ENCODE measurements at places on chromosomes 2 and 18. TPM values are rescaled to one million over a fixed set of nuclear protein-coding genes. Genes with fewer than 3 reads are reported as not detected.

Gene IL1R2
- 3.0 TPM for total RNA-seq

Gene NR4A2
- 4.1 TPM for total RNA-seq

Gene CHRNA1
- not detected for total RNA-seq

Gene HYCC2
- 13.7 TPM for total RNA-seq

Gene SULT1C4
- total RNA-seq = 23.6 TPM

Gene SCG2
- total RNA-seq = 0.61 TPM

Gene ZNF892
- total RNA-seq = 2.8 TPM

Gene TUBA3E
- 2.8 TPM for total RNA-seq

Gene DIPK1C
- 0.83 TPM for total RNA-seq

Gene IL1RL1
- 2.4 TPM for total RNA-seq

Gene IL1B
- total RNA-seq = 0.14 TPM

DNA sequence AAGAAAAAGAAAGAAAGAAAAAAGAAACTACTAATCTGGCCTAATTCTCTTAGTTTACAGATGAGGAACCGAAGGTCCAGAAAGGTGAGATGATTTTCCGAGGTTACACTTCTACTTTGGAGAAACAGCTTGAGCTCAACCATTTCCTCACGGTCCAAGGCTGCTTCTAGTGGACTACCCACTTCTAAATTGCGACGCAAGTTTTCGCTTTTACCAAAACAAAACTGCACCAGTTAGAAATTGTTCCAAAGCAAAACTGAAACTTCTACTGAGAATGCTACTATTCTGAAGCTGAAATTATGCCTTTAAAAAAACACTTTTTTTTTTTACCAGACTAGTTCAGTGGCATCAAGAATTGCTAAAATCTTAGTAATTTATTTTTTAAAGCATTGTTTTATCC, 101.6 kb downstream of the INO80D start:
- DNase-seq = no peak

DNA sequence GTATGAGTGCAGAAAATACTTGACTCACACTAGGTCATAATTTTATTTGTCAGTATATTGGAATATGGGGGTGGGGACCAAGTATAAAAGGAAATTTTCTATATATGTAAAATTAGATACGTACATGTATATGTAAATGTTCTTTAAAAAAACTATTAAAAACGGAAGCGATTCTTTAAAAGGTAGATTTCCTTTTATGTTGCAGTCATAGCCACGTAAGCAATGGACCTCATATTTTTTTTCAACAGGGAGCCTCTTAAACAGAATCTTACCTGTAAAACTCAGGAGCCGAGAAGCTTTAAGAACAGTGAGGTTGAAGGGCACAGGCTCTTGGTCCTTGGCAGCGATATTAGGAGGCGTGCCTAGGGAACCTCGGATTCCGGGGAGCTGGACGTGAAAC, 3.3 kb downstream of the RHBDD1 start:
- no peak for DNase-seq

- no peak for DNase-seq
Observed at GRCh38 chr2:98910349-98911125, 25.5 kb downstream of the CRACDL start.

GRCh38 chr2:225400060-225400511, 576 bp downstream of the NYAP2 start:
- no peak for DNase-seq

- DNase-seq = no peak
Observed at GRCh38 chr2:137924019-137924418, 40.3 kb upstream of the HNMT start.

GRCh38 chr2:11013196-11013595, 101.5 kb downstream of the KCNF1 start:
- no peak for DNase-seq

DNA sequence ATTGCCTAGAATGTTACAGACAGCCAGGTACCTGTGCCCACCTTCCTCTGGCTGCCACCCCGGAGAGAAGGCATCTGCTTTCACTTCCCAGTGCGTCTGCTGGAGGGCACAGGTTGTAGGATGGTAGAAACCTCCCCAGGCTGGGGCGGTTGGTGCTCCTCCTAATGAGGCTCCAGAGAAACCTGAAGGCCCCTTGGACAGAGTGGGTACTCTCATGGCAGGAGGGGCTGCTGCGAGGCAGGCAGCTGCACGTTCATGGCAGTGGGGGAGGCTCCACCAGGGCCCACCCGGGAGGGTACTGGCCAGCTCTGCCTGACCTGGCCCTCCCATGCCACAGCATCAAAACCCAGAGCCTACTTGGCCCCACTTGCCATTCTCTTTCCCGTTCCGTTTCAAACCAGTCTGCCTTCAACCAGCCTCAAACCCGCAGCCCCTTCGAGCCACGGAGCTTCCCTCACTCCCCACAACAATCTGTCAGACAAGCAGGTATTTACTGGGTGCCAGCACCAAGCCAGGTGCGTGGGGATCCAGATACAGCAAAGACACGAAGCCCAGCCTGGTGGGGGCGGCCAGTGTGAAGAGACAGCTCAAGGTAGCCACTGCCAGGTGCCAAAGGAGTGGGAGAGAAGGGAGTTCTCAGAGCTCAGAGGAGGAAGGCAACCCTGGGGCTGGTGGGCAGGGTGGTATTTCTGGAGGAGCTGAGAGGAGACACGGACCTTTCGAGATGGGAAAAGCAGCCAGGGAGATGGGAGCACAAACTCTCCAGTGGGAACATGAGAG, 229.6 kb downstream of the LOXHD1 start:
- no peak for DNase-seq

DNA sequence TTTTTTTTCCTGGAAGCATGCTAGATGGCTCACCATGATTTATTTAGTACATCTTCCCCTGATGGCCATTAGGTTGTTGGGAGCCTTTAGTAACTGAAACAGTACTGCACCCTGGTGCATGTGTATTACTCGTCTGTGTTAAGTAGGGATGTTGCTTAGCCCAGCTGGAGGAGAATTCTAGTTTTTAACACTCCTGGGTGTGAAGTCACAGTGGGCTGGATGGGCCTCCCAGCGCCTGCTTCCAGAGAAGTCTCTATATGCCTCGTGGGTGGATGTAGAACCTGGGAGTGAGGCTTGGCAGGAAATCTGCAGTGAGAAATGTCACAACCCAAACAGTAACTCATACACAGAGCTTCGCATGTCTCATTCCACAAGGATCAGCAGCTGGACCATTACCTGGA, 28.9 kb upstream of the NT5DC4 start:
- DNase-seq = no peak

DNA sequence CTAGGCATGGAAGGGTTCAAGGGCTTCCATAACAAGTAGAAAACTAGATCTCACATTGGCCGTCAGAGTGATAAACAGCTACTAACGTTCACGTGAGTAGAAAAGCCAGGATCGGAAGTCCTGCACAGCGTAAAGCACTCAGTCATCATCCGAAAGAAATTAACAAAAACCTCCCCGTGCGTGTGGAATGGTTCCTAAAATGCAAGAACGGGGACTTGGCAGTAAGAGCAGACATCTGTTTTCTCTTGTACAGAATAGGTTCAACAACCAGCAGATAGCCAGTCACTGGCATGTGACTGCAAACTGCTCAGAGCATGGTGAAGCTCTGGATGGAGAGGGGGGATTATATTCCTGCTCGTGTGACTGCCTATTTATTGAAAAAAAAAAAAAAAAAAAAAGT, 106.9 kb upstream of the ITGB6 start:
- no peak for DNase-seq

- DNase-seq = peak; percentile 76
Observed at GRCh38 chr2:227472265-227473121, 537 bp downstream of the AGFG1 start.

DNA sequence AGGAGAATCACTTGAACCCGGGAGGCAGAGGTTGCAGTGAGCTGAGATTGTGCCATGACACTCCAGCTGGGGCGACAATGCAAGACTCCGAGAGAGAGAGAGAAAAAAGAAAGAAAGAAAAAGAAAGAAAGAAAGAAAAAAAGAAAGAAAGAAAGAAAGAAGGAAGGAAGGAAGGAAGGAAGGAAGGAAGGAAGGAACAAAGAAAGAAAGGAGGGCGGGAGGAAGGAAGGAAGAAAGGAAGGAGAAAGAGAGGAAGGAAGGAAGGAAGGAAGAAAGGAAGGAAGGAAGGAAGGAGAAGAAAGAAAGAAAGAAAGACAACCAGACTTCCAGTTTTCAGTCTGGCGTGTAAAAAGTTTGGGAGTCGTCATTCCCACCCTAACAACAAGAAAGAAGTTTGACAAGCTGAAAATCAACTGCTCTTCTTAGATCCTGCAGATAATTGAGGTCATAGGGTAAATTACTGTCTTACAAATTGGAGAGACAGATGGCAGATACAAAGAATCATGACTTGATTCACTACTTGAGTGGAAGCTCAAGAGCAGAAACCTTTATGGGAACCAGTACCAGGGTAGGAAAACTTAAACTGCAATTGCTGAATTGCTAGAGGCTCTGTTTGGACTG, 15.1 kb upstream of the CYP27C1 start:
- no peak for DNase-seq

- no peak for DNase-seq
Observed at GRCh38 chr2:111199840-111200239, 79.1 kb downstream of the BCL2L11 start.

- DNase-seq = no peak
Observed at GRCh38 chr2:187581125-187581896, 27.1 kb upstream of the TFPI start.

DNA sequence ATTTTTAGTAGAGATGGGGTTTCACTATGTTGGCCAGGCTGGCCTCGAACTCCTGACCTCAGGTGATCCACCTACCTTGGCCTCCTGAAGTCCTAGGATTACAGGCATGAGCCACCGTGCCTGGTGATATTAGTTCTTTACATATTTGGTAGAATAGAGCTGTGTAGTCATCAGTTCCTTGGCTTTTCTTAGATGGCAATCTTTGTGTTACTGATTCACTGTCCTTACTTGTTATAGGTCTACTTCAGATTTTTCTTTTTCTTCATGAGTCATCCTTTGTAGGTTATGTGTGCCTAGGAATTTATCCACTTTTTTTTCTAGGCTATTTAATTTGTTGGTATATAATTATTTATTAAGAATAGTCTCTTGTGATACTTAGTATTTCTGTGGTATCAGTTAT, 30.3 kb upstream of the ZSWIM2 start:
- DNase-seq = no peak

- DNase-seq = no peak
Observed at GRCh38 chr2:1488851-1489250, 75.6 kb downstream of the TPO start.

DNA sequence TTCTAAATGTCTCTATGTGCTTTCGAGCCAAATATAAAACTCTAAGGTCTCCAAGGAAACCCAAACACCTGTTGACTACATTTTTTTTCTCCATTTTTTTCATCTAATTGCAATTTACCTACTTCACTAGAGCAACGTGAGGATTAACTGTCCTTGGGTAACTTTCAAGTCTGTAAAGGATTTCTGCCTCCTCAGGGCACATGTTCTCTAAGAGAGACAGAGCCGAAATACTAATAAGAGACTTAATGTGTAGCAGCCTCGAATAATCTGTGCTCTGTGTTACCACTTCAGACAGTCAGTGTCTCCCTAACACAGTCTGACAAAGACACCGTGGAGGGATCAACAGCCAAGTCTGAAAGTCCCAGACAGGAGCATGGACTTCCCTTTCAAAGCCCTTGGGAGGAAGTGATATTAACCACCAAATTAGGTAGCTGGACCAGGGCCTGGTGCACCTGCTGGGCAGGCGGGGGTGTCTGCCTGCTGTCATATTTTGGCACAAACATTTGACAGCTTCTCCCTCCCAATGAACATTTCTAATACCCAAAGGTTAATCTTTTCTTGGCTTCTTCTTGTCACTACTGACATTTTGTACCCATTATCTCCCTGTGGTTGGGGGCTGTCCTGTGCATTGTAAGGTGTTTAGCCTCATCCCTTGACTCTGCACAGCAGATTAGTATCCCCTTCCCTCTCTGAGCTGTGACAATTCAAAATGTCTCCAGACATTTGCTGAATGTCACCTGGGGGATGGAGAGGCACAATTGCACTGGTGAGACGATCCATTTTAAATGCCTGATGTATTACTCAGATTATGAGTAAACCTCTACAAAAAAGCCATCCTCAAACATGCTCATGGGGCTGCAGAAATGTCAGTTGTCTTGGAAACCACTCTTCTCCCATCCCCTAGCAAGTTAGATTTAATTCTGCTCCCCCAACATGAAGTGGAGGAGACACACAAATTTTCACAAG, 45.7 kb upstream of the LYPD1 start:
- DNase-seq = no peak

DNA sequence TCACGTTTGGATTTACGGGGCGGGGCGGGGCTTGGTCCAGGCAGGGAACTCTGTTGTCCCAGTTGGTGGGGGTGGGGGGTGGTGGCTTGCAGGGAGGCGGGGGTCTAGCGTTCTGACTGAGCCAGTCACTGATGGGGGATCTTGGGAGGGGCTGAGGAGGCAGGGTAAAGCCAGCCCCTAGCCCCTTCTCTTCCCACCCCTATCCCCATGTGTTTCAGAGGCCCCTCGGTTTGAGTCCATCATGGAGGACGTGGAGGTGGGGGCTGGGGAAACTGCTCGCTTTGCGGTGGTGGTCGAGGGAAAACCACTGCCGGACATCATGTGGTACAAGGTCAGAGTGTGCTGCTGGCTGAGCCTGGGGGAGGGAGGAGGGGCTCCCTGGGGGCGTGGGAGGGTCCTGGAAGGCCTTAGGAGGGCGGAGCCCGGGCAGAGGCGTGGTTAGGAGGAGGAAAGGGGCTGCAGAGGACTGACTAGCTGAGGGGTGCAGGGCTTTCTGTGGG, 22.0 kb upstream of the GMPPA start:
- DNase-seq = peak; percentile 61

- DNase-seq = no peak
Observed at GRCh38 chr18:42617221-42617620, 498.3 kb downstream of the RIT2 start.

GRCh38 chr2:187527262-187527661, 27.0 kb downstream of the TFPI start:
- DNase-seq = no peak

DNA sequence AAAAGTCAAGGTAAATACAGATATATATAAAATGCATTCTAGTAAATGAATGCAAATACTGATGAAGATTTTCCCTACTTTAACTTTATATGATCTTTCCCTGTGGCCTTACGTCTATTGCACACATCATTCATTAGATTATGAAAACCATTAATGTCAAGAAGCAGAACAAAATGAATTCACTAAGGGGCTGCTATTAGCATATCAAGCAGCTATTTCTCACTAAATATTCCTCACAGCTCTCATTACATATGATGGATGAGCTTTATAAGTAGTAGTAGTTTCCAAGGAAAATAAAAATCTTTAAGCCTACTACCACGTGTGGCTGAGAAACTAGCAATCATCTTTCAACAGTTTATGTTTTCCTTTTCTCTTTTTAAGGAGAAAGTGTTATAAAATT, 702.8 kb upstream of the SLC39A10 start:
- DNase-seq = no peak

DNA sequence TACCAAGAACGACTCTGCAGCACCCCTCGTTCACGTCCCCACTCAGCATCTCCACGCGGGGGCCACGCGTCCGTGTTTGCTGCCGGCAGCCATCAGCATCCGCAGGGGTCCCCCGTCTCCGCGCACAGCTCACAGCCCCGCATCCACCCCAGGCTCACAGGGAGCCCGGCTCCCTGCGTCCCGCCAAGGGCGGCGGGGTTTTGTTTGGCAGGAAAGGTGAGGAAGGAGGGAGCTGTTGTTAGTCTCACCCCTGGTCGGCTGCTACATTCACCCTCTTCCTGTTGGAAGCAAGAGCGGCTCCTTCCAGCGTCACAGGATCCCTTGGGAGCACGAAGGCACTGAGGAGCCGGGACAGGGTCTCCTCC, 131.0 kb upstream of the CTDP1 start:
- DNase-seq = peak; percentile 26
